ENCODE measurements at places on chromosomes 3 and 15.

GRCh38 chr3:141950572-141951493 lies 74.4 kb downstream of the ATP1B3 start:
- no peak for DNase-seq

- peak; percentile 46 for DNase-seq
These were observed 542.6 kb downstream of the ZBBX start for GRCh38 chr3:166837535-166837934.

GRCh38 chr3:100606894-100607512 lies 2.4 kb upstream of the ADGRG7 start:
- peak; percentile 29 for DNase-seq

GRCh38 chr15:66066481-66066880 lies 187.1 kb downstream of the MEGF11 start:
- peak; percentile 26 for DNase-seq

DNA sequence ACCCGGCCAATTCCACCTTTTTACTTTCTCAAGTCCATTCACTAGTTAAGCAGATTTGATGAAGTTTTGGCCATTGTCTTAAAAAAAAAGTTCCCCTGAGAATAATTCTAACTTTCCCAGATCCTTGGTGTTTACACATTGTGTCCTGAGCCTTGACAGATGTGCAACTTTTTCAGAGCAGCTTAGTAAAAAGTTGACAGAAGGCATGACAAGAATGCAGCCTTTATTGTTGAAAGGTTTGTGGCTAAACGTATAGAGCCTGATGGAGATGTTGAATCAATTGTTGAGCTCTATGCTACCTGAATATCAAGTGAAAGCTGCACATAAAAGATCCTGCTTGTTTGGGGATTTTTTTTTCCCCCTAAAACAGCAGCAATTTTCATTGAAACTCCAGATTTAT lies 75.3 kb upstream of the CMTM7 start:
- DNase-seq, result no peak

DNA sequence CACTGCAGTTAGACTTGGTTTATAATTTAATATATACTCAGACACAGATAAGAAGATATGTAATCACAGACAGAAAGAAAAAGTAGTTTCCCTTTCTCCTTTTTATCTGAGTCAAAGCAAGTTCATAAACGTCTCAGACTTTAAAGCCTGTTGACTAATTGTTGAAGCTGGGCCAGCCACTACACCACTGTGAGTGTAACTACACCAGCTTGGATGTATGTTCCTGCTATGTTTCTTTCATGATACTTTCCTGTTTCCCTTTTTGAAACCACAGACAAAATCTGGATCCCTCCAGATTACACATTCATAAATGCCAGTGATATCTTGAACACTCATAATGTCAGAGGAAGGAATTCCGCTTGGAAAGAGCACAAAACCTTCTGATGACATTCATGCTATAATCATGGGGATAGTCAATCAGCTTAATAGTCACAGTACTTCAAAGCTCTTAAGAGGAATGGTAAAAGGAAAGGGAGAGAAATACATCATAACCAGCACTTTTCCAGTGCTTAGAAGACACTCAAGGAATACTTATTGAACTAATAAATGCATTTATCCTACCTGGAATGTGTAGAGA lies 32.0 kb downstream of the KCNMB2 start:
- DNase-seq, result no peak

DNA sequence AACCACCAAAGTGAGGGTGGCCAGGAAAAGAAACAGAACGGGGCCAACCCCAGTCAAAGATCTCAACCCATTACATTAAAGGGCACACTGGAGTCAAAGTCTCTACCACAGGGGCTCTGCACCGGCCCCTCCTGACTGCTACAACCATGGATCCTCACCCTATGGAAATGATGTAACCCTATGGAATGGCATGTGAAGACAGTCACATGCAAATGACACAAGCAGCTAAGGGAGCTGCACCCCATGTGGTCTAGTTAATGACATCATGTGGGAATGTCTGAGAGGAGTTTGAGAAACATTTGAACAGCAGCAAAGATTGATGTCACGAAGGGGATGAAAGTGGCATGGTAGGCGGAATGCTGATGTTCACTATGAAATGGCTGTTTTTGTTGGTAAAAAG lies 298.2 kb upstream of the SLCO3A1 start:
- no peak for DNase-seq

- peak; percentile 55 for DNase-seq
These were observed 10.6 kb downstream of the TTC21A start for GRCh38 chr3:39118079-39118478.

DNA sequence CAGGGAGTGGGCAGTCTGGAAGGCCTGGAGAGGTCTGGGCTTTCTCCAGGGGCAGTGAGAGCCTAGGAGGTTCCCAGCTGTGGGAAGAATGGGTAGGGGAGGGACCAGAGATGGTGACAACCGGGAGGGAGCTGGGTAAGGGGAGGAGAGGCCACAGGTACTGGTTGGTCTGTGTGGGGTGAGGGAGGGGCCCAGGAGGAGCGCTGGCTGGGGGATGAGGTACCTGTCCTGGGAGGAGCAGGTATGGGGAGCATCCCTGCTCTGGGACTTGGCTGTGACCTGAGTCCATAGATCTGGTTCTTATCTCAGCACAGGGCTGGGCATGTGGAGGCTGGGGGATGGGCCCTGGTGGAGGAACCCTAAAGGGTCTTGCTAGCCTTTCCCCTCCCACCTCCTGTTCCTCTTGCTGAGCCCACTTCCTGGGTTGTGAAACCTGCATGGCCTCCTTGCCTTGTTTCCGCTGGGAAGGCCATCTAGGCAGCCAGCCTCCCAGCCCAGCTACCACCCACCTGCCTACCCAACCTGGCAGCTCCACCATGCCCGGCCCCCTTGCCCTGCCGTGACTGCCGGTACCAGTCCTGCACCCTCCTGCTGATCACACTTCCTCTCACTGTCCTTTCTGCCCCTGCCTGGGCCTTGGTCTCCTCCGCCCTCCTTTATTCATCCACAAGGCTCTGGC lies 11.0 kb downstream of the PRKCD start:
- peak; percentile 75 for DNase-seq

- no peak for DNase-seq
These were observed 101.4 kb upstream of the TLE3 start for GRCh38 chr15:70199124-70199482.

DNA sequence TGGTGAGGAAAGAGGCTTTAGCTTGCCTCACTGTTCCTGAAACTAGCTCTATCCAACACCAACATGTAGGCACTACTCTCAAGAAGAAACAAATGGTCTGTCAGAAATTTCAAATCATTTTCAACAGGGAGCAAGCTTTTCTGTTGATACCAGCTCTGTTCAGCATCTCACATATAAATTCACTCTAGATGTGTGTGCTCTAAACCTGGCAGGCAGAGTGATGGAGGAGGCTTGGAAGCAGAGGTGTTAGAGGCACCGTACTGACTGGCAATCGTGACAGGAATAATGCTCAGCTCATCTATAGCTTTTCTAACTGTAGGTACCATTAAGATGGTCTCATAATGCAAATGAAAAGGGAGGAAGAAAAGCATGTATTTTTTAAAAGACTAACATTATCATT lies 597.2 kb upstream of the NECTIN3 start:
- DNase-seq, result no peak

All from hematopoietic multipotent progenitor cell treated with erythropoietin and hydrocortisone succinate and interleukin-3 and kit ligand, for 4 days (in vitro differentiated cells).